ENCODE measurements at places on chromosomes 4 and X.

GRCh38 chr4:119526786-119527550 lies 101.6 kb downstream of the PDE5A start:
- DNase-seq, result no peak

GRCh38 chr4:110678517-110679227 lies 55.8 kb upstream of the PITX2 start:
- no peak for DNase-seq

DNA sequence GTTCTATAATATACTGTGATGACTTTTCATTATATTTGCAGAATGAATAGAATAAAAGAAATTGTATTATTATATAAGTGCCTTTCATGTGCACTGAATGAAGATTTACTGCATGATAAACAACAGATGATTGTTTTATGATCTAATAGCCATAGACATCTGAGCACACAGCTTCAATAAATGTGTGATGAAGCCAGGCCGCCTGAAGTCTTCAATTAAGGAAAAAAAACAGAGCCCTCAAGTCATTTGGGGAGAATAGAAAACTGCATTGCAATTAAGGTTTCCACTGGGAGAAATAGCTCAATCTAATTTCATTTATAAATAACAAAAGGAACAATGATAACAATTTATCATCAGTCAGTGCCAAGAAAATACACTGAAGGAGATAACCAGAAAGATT lies 955.2 kb downstream of the FSTL5 start:
- no peak for DNase-seq

- no peak for DNase-seq
Measured at GRCh38 chr4:153464068-153464467, 2.1 kb upstream of the TMEM131L start.

DNA sequence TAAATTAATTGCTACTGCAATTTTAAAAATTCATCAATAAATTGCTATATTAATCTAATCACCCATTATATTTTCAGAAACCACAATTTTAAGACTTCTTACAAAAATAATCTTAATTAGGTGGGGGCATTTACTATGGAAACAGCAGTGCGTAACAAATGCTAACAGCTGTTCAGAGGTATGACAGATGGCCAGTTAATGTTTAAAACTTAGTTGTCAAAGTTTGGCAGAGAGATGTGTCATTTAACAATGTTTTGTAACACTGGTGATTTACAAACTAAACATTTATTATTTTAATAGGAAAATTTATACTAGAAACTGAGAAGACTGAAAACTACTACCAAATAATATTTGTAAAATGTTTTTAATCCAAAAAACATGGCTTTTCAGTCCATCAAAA lies 85.2 kb upstream of the GPR34 start:
- no peak for DNase-seq

GRCh38 chr4:150713251-150713650 lies 131.3 kb downstream of the MAB21L2 start:
- DNase-seq, result no peak

- DNase-seq, result no peak
Measured at GRCh38 chr4:38671592-38671940, 7.6 kb downstream of the KLF3 start.

DNA sequence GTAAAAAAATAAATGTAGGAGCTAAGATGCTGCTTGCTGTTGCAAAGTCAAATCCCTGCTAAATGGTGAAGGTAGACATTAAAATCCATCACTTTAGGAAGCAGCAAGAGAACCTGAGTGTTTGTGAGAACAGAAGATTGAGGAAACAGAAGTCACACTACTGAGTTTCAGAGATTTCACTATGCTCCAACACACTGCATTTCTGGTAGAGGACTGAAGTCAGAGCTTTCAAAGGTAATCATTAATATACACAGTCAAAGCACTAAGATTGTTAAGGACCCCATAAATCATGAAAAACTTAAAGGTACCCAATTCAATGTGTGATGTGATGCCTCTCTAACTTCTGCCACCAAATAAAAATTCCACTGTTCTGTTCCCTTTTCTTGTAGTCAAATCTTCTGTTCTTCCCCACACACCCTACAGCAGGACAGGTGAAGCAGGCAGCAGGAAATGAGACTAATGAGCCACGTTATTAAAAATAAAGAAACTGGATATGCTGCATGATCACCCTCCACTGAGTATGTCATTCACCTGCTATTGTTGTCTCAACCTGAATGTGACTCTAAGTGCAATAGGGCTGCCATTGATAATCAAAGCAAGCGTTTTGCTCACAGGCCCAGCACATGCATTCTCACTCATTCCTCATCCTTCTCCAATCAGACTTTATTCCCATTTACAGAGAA lies 28.9 kb upstream of the APELA start:
- no peak for DNase-seq

GRCh38 chr4:8097141-8097541 lies 61.5 kb downstream of the ABLIM2 start:
- DNase-seq, result no peak

- DNase-seq, result no peak
Measured at GRCh38 chr4:115152081-115152480, 38.7 kb upstream of the NDST4 start.

- no peak for DNase-seq
Measured at GRCh38 chr4:15982842-15983524, 20.0 kb upstream of the FGFBP2 start.

- DNase-seq, result no peak
Measured at GRCh38 chr4:68324519-68325262, 25.2 kb downstream of the YTHDC1 start.

- DNase-seq, result no peak
Measured at GRCh38 chr4:146294776-146295175, 80.4 kb downstream of the REELD1 start.

DNA sequence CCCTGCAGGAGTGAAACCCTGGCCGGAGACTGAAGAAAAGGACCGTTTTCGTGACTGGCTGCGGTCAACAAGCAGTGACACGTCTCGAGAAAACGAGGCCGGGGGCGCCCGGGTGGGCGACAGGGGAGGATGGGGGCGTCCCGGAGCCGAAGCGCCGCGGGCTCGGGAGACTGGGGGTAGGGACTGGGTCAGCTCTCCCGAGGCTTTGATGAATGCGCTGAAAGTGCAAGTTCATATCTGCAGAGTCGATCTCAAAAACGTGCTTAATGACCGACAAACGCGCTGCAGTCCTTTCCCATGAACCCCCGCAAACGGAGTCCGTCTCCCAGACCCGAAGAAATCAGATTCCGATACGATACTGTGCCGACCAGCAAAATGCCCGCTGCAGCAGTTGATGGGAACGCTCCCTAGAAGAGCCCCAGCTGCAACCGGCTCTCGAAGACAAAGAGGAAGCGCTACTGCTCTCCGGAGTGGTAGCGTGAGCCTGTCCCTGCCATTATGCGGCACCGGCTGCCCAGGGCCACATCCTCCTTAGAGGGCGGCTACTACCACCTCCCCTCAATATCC lies 806 bp upstream of the CD99L2 start:
- peak; percentile 19 for DNase-seq

GRCh38 chr4:159159611-159160010 lies 56.7 kb downstream of the RAPGEF2 start:
- DNase-seq, result no peak

- no peak for DNase-seq
Measured at GRCh38 chr4:172009446-172010230, 196.4 kb downstream of the GALNTL6 start.

- DNase-seq, result no peak
Measured at GRCh38 chrX:69510137-69510715, 6.1 kb downstream of the NALF2 start.

DNA sequence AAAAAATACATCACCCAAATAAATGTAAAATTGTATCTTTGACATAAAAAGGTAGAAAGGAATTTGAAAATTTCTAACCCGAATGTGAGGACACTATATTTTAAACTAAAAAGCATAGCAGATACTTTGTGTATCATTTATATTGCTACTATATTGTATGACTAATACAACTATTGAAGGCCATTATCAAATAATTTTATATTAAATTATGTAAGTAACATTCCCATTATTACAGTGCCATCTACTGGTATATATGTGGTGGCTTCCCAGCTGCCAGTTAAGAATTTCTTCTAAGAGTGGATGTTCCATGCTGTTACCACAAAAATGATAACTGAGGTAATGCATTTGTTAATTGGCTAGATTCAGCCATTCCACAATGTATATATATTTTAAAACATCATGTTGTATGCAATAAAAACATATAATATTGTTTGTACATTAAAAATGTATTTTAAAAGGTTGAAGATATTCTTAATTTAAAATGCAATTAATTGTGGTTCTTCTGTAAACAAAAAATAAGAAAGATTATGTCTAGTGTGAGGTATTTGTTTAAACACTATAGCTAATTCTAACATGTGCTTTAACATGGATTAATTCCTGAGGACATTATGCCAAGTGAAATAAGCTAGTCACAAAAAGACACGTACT lies 65.3 kb downstream of the EGF start:
- no peak for DNase-seq

DNA sequence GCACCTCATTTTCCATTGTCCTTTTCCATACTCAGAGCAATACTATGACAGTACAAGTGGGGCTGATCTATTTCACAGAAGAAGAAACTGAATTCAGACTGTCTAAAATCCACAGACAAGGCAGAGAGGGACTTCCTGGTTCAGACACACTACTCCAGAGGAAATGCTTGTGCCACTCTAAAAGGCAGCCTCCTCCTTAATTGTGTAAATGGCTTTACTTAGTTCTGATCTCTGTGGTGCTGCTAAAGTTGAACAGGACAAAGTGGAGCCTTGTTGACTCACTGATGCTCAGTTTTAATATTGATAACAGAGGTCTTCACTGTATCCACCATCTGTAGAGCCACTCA lies 122.4 kb downstream of the KIT start:
- no peak for DNase-seq

DNA sequence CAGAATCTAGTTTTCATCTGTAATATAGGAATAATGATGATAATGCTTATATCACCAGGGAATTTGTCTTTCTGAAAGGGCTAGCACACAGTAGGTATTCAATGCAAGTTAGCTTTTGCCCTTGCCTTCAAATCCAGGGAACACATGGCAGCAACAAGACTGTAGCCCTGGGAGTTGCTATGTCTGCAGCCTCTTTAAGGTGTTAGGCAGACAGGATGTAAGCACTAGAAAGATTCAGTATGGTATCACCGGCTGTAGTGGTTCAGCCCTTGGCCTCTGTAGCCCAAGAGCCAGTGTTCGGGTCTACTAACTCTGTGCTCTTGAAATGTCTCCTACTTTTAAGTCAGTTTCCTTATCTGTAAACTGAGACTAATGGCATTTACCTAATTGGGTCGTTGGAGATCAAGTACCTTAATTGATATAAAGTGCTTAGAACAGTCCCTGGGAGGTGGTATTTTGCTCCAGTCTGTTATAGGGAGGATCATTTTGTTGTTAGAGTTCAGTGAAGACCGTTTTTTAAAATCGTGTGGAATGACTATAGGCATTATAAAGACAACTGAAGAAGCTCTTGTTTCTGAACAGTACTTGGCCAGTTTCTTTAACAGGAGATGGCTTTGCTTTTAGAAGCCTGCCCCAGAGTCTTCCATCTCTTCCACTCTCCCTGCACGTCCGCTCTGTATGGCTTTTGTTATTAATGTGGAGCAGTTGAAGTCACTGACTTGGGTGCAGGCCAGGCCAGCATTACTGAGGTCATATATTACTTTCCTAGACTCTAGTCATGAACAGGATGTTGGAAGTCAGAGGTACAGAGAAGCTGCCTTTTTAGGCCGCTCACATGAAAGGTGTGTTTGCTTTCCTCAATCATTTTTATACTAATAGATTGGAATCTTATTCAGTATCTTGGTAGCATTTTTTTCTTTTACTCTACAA lies 44.8 kb downstream of the GAB1 start:
- DNase-seq, result no peak

- DNase-seq, result peak; percentile 36
Measured at GRCh38 chr4:75916091-75916661, 13.9 kb upstream of the PPEF2 start.

DNA sequence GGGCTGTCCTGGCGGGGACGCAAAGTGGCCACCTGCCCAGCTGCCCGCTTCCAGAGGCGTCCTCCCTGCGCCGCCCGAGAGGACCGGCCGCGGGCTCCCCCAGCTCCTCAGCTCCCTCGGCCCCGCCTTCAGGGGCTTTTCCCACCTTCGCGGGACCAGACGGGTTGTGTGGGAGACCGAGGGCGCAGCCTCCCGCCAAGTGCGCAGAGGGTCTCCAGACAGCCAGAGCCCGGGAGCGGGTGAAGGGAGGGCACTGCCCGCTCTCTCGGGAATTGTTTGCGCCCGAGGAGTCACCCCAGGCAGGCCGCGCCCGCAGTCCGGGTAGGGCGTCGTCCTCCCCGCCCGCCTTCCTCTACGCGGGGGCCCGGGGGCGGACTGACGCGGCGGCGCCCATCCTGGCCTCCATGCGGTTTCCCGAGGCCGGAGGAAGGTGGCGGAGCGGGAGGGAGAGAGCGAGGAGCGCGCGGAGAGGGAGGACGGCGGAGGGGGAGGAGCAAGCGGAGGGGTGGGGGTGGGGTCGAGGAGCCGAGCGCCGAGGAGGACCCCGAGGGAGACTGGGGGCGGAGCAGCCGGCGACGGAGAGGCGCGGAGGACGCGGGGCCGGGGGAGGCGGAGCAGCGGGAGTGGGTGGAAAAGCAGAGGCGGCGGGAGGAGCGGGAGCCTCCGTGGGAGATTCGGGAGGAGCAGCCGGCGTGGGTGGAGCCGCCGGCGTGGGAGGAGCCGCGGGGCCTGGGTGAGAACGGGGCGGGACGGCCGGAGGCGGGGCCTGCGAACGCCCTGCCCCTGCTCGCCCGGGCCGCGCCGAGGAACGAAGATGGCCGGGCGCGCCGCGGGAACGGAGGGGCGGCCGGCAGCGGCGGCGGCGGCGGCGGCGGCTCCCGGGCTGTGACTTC lies 47.5 kb downstream of the CLDN34 start:
- peak; percentile 85 for DNase-seq

- DNase-seq, result no peak
Measured at GRCh38 chr4:81422595-81422994, 49.1 kb downstream of the RASGEF1B start.

GRCh38 chrX:15579778-15580747 lies 20.7 kb downstream of the ACE2 start:
- DNase-seq, result no peak

GRCh38 chr4:16278178-16278577 lies 51.9 kb upstream of the TAPT1 start:
- DNase-seq, result no peak

DNA sequence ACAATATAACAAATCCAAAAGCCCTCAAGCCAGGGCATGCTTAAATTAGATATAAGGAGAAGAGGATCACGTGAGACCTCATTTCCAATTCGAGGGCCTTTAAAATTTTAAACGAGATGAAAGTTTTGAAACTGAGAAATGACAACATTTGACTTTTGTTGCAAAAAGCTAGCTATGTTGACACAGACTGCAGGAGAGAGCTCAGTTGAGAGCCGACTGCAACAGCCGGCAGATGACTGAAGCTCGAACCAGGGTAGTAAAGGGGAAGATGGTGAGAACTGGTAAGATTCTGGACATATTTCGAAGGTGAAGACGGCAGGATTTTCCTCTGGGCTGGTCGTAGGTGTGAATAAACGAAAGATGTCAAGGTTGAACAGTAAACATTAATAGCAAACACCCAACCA lies 773 bp downstream of the PRMT9 start:
- DNase-seq, result peak; percentile 11

All from nephron progenitor cell (in vitro differentiated cells).